Right kidney (tissue), 9 donors: ENCODE measurements at places on chromosomes 3 and 15.

DNA sequence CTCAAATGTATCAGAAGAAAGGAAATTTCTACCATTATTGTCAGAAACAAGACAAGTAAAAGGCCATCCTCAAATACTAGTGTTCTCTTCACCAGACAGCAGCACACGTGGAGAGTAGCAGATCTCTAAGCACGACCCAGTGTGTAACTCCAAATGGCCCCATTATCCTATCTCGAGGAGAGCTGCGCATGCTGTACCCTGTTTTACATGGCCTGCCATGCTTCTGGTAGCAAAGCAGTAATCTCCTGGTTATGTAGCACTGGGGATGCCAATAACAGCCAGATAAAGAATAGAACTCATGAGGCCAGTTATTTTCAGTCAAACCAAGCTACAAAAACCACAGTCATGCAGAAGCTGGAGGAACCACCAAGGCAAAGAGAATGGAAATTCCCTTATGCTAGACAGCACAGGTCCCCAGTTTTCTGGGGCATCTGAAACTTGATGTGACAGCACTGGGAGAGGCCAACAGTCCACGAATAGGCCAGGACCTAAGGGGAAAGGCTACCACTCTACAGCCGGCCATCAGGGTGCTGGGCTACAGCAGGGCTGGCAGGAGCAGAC lies 73.0 kb downstream of the LIPC start:
- no peak for DNase-seq

- no peak for DNase-seq
These were observed 149.2 kb upstream of the SLC24A5 start for GRCh38 chr15:47971637-47972036.

GRCh38 chr3:37279236-37279635 lies 104.9 kb upstream of the LRRFIP2 start:
- no peak for DNase-seq

DNA sequence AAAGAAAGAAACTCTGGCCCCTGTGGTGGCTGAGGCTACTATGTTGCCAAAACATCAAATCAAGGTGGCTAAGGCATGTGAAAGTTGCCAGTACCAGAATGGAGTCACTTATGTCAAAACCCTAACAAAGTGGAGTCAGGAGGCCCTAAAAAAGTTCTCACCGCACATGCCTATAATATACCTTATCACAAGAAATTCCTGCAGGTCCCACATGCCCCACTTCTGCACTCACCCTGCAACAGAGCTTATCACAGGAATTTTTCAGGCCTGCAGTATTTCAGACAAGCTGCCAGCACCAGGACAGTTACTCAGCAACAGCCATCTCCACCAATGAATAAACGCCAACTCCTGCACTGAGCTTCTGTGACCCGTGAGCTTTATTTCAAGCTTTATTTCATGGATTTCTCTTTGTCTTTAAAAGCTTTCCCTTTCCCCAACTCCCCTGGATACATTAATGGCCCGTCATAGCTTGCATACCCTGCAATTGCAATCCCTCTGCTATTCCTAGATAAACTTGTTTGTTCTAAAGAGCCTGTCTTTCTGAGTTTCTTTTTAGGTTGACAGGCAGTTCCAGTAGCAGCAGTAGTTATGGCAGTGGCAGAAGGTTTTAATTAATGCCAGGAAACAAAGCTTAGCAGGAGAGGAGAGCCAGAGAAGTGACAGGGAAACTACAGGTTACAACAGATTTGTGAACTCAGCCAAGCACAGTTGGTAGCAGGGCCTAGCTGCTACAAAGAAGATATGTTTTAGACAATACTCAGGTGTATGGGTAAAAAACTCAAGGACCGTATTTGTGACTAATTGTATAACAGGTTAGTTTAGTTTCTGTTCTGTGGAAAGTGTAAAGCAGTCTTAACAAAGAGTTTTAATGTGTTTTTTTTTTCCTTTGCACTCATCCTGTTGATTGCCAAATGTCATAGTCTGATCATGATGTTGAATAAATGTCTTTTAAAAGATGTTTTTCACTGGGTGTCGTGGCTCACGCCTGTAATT lies 15.9 kb upstream of the TMEM42 start:
- DNase-seq, result no peak

- DNase-seq, result no peak
These were observed 58.5 kb upstream of the BOC start for GRCh38 chr3:113152849-113153248.

- no peak for DNase-seq
These were observed 436.3 kb upstream of the SGO1 start for GRCh38 chr3:20622304-20622703.

GRCh38 chr15:67531379-67531914 lies 10.5 kb downstream of the C15orf61 start:
- DNase-seq, result no peak

GRCh38 chr3:193598202-193598601 lies 5.2 kb downstream of the OPA1 start:
- DNase-seq, result no peak

DNA sequence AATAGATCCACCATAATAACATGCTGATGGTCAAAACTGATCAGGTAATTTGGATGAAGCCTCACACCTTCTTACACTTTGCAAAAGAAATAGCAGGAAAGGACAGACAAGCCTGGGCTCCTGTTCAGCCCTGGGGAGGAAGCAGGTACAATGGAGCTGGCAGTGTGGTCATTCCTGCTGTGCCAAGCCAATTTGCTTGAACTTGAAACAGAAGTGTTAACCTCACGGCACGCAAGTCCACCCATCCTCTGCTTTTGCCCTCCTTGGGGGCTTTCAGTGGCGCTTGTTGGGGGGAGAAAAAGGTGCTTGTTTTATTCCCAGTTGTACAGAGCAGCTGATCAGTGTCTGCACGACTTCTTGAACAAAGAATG lies 36.8 kb upstream of the RFTN1 start:
- no peak for DNase-seq

GRCh38 chr3:18098960-18099587 lies 326.1 kb downstream of the SATB1 start:
- no peak for DNase-seq

- no peak for DNase-seq
These were observed 622.5 kb downstream of the TBL1XR1 start for GRCh38 chr3:176574786-176575185.

DNA sequence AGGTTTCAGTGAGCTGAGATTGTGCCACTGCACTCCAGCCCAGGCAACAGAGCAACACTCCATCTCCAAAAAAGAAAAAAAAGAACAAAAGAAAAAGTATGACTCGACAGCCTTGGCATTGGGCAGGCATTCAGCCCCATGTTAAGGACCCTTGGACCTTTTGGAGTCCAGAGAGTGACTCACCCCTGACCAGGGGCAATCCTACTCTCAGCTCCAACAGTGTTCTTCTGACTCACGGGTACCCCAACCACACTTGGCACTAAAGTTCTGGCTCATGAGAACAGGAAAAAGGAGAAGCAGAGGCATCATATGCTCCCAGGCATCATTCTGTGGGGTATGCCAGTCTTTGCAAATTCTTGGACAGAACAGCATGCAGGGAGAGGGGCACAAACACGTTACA lies 252.4 kb upstream of the HES1 start:
- no peak for DNase-seq

DNA sequence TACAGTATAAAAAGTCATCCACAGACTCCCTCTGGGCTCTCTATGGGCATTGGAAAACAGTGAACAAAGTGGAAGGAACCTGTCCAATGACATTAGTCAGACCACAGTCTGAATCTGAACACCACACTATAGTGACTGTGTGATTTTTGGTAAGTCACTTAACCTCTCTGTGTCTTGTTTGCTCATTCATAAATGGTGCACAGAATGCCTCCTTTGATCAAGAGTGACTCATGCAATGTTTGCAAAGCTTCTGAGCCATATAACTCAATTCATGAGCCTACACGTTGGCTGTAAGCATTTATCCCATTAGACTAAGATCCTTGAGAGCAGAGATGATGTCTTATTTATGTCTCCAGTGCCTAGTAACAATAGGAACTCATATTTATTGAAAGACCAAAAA lies 46.7 kb downstream of the SV2B start:
- no peak for DNase-seq
